Activated naive CD8-positive, alpha-beta T cell treated with anti-CD3 and anti-CD28 coated beads, Interleukin-2, amount 50 U/mL, for 24 hours (primary cell): ENCODE measurements at places on chromosomes 7 and 10.

- DNase-seq, result no peak
These were observed 63.6 kb downstream of the GPR37 start for GRCh38 chr7:124701955-124702354.

GRCh38 chr7:28581351-28581750 lies 169.0 kb downstream of the CREB5 start:
- no peak for DNase-seq

DNA sequence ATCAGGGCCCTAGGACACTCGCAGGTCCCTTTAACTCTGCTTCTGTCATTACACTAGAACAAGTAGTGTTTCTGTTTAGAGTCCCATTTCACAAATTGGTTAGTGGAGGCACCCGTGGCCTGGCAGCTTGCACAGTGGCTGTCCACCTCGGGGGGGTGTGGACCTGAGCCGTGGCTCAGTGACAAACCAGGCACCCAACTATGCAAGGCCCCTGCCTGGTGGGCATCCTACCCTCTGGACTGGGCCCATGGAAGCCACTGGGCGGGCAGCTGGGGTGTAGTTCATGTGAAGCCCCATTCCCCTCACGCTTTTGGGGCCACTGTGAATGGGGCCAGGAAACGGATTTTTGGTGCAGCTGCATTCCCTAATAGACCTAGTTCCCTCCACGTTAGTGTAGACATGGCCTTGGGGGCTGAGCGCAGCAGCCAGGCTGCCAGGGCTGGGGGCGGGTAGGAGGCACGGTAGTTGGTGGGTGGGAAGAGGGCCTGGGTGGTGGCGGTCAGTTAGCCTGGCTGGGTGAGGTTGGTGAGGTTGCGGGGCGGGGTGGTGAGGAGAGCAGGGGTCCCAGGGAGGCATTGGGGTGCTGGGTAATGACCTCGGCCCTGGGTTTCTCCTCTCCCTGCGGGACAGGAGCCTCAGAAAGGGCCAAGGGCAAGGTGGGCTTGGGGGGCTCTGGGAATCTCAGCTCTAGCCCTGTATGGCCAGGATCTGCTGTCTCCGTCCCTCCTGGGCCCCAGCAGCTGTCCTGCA lies 18.7 kb downstream of the ZNF316 start:
- DNase-seq, result no peak

- no peak for DNase-seq
These were observed 134.4 kb downstream of the DLG5 start for GRCh38 chr10:77792155-77792554.

- DNase-seq, result no peak
These were observed 37.4 kb downstream of the SEMA3A start for GRCh38 chr7:84157171-84157570.

- no peak for DNase-seq
These were observed 11.7 kb downstream of the TMEM254 start for GRCh38 chr10:80090121-80090520.

GRCh38 chr10:57897611-57898010 lies 370.1 kb downstream of the IPMK start:
- no peak for DNase-seq

- DNase-seq, result no peak
These were observed 27.9 kb downstream of the FGFR2 start for GRCh38 chr10:121570315-121570714.

DNA sequence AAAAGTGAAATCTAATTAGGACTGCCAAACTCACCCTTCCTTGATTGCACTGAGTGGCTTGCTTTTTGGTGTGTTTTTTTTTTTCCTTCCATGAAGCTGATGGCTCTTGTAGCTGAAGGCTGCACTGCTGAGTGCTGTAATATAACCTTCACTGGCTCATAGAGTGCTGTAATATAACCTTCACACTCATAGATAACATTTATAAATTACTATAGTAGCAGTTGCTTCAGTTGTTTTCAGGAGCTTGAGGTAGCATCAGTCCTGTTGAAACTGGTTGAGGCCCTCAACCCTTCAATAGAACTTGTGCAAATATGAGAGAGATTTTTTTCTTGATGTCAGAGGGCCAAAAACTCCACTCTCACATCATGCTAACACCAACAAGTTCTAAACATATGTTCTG lies 404.9 kb upstream of the MBL2 start:
- DNase-seq, result no peak

GRCh38 chr10:113736576-113736975 lies 14.9 kb upstream of the PLEKHS1 start:
- no peak for DNase-seq

- DNase-seq, result no peak
These were observed 23.6 kb upstream of the PRSS37 start for GRCh38 chr7:141864765-141865447.

DNA sequence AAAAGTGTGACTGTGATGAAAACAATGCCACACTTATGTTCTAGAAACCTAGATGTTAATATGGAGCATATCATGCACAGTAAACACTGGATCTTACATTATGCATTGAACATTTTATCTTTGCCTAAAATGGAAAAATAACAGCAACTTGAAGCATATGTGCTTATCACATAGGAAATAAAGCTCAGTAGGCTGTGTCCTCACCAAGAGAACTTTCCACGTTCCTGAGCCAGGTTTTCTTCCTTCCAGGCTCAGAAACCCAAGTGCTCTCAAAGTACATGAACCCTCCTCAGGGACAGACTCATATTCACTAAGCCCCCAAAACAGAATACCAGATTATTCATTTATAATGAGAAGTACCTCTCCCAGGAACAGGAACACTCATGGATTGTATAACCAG lies 79.4 kb upstream of the PRKAR2B start:
- no peak for DNase-seq

DNA sequence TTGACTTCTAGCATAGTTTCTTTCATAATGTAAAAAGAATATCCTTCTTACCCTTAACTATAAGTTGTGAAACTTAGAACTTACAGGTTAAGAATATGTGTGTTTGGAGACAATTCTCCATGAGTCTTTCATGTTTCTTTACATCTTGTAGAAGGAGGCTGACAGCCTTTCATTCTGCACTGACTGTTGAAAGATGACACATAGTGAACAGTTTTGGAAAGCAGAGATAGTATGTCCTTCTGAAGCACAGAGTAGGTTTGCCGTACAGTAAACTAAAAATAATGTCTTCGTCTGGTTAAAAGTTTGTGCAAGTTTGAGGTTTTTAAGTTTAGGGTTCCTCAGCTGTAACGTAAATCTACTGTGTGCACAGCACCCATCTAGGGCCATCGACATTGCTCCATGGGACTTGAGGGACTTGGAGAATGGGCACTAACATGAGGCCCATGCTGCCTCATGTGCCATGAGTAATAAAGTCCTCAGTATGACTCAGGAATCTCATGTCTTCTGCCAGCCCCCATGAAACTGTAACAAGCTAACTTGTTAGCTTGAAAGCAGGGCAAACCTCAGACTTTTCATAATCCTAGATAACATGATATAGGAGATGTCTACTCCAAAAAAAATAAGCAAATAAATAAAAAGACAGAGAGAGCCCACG lies 24.5 kb upstream of the ELAPOR2 start:
- DNase-seq, result no peak

DNA sequence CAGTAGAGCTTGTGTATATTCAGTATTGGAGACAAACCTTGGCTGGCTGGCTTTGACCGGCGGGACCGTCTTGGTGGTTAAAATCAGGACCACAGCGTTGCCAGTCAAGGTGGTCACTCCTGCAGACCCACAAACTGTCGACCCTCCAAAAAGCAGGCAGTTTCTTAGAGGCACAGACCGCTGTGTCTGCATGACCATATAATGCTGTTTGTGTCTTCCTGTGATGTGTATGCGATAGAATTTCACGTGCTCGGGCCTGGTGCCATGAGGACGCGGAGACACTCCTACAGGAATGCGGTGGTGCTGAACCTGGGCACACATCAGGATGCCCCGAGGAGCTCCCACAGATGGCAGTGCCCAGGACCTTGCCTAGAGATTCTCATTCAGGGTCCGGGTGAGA lies 34.8 kb downstream of the BNIP3 start:
- DNase-seq, result no peak

GRCh38 chr7:550881-551614 lies 31.4 kb upstream of the PDGFA start:
- no peak for DNase-seq

GRCh38 chr7:137820156-137820555 lies 26.6 kb downstream of the DGKI start:
- no peak for DNase-seq

DNA sequence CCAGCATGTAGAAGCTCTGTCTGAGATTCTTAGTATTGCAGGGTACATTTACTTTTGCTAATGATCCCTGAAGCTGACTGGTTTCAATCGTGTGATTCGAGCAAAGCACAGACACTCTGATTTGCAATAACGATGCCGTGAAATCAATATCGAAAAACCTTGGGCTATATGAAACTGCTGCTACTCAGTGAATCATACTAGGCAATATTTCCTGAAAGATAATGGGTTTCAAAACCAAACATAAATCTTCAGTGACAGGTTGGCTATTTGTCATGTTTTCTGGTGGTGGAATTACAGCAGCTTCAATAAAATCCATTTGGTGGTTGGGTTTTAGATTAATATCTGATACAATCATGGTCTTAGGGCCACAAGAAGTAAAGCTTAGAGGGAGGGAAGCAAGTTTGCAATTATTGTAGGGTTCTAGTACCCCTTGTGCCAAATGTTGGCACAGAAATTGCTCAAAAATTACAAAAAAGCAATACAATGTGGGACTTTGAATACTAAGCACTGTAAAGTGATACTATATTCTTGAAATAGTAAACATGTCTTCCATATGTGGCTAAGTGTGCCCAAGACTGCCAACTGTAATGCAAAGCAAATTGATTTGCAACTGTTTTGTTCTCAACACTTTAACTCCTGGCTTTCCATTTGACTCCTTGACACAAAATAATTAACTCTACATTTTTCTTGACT lies 112.4 kb upstream of the JAZF1 start:
- no peak for DNase-seq

- no peak for DNase-seq
These were observed 484.3 kb downstream of the GALNT17 start for GRCh38 chr7:71616217-71616616.

- DNase-seq, result no peak
These were observed 14.9 kb downstream of the HIPK2 start for GRCh38 chr7:139762886-139763285.

DNA sequence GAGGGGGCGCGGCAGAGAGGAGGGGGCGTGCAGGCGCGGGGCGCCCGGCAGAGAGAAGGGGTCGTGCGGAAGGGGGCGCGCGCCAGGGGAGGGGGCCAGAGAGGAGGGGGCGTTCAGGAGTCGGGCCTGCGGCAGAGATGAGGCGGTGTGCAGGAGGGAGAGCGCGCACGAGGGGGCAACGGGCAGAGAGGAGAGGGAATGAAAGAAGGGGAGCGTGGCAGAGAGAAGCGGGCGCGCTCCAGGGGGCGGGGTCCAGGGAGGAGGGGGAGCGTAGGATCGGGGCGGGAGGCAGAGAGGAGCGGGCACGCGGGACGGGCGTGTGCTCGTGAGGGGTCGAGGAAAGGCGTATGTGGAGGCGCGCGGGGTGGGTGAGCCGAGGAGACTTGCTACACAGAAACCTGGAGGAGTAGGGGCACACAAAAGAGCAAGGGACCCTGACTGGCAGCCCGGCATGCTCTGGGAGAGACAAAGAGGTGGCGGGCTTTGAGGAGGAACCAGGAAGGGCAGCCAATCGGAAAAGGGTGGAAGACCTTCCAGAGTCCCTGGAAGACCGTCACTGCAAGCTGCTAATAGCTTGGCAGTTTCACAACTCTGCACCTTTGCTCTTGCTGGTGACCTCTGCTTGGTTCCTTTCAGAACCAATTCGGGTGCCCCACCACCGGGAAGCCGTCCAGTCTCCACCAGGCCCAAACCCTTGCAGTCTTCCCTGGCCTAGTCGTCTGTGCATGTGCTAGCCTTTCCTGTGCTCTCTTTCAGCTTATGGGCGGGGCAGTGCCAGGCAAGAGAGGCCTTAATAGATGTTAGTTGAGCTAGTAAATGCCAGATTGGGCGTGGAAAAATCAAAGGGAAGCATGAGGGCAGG lies 639 bp downstream of the DYDC2 start:
- DNase-seq, result peak; percentile 13

GRCh38 chr7:98681951-98682350 lies 64.9 kb downstream of the NPTX2 start:
- DNase-seq, result no peak

DNA sequence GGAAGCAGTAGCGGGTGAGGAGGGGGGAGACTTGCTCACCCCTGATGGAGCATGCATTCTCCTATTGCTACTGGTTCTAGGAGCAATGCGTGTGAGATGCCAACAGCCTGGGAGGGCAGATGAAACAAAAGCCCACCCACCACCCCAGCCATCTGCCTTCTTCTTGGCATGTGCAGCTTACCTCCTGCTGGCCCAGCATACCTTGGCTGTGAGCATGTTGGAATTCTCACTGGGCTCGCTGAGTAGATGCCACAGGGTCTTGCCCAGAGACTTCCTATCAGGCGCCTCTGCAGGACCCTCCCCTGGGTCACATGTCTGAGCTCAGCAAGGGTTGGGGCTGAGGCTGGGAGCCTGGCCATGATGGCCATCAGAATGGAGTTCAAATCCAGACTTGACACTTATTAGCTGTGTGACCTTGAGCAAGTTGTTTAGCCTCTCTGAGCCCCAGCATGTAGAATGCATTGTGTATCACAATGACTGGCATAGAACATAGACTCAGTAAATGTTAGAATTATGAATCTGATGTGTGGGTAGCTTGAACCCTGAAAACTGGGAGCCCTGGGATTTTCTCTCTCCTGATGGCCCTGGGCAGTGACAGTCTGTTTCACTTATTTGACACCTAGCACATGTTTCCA lies 38.2 kb downstream of the CDH23 start:
- DNase-seq, result no peak

DNA sequence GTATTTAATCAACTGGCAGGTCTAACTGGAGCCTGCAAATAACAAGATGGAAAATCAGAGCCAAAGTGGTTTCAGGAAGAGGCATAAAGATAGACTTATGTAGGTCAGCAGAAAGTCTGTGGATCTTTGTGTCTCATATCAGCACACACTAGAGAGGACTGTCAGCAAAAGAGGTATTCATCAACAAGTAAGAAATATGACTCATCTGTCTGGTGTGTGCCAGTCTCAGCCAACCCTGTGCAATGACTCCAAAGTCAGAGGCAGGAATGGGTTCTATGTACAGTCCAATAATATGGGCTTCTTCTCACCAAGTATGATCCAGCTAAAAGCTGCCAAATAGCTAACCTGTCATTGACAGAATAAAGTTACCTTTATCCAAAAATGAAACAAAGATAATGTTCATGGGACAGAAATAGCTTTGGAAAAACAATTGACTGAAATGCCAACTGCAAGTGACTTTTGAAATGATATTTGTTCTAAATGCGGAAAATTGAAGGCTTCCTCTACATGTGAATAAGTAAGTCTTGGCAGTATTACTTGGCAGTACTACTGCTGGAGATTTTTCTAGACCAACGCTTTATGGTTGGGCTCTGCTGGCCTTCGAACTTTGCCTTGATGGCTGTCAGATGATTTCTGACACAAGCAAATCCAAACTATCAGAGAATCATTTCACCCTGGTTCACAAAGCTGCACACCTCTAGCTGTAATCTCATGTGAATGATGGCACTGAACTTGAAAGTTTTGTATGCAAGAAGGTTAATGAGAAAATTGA lies 272.3 kb upstream of the SEMA3C start:
- DNase-seq, result no peak

GRCh38 chr7:155278921-155279320 lies 18.8 kb upstream of the INSIG1 start:
- DNase-seq, result no peak

- peak; percentile 55 for DNase-seq
These were observed 128.4 kb downstream of the ABCA13 start for GRCh38 chr7:48299580-48300169.

- DNase-seq, result no peak
These were observed 326.2 kb downstream of the RNLS start for GRCh38 chr10:88256886-88257285.
